ENCODE measurements at places on chromosomes 6 and 20.
A peak's percentile ranks its signal among the peaks of the same experiment; 100 is the strongest.

GRCh38 chr6:28478518-28478917, 35.2 kb upstream of the ZSCAN23 start:
- DNase-seq: no peak

- no peak for DNase-seq
Measured at GRCh38 chr6:88165087-88165843, 882 bp downstream of the CNR1 start.

DNA sequence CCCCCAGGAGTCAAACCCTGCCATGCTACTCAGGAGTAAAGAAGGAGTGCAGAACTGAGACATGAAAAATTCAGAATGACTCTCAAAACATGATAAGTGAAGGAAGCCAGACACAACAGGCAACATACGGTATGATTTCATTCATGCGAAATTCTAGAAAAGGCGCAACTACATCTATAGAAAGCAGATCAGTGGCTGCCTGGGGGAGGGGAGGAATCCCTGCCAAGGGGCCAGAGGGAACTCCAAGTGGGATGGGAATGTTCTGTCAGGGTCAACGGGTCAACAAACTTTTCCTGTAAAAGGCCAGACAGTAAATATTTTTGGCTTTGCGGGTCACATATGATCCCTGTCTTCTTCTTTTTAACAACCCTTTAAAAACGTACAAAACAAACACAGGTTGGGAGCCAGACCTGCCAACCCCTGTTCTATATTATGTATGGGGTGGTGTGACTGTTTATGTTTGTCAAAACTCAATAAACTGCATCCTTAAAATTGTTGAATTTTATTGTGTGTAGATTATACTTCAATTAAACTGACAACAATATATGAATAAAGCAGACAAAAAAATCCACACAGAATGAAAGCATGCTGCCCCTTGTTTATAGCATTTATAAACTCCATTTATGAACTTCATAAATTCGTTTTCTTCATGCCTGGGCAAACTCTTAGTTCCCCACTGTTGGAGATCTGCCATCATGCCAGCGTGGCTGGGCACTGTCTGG, 56.6 kb upstream of the TRAF3IP2 start:
- DNase-seq: no peak

DNA sequence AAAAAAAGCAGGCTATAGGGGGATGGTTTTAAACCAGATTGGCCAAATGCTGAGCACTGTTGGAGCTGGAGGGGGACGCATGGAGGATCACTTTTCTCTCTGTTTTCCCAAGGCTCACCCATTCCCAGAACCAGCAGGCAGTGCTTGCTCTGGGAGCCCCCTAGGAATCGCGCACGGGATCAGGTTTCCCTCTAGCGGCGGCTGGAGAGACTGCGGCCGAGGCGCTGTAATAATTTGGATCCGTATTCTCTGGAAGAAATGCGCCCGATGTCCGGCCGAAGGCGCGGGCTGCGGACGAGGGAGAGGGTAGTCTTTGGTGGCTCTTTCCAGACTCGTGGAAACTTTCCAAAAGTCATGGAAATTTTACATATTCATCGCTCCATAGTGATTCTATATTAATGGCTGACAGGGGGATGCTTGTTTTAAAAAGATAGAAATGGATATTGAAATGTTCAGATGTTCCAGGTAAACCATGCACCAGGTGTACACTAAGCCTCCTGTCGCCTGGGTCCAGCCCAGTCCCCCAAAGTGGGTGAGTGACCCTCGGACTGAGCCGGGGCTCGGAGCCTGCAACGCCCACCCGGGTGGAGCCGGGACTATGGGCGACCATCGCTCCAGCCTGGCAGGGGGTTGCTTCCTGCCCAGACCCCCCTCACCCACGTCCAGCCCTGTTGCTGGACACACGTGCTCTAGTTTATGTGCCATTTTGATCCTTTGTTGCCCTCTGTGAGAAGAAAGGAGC, 78.7 kb upstream of the PHACTR3 start:
- peak; percentile 13 for DNase-seq

- DNase-seq: no peak
Measured at GRCh38 chr6:123503619-123504018, 133.1 kb downstream of the TRDN start.

DNA sequence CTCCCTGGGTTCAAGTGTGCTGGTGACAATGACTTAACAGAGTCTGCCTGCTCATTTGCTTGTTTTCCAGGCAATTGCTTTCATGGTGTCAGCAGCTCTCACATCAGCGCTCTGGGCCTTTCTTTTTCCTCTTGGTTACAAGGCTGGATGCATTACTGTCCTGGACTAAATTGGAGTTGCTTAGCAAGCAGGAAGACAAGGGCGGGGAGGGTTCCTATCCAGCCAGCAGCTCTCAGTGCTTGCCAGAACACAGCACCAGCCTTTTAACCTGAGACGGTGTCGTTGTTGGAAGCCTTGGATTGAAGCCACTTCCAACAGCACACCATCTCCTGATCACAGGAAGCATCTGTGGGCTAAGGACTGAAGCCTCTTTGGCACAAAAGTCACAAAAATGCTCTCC, 606.9 kb downstream of the CDH26 start:
- DNase-seq: no peak

DNA sequence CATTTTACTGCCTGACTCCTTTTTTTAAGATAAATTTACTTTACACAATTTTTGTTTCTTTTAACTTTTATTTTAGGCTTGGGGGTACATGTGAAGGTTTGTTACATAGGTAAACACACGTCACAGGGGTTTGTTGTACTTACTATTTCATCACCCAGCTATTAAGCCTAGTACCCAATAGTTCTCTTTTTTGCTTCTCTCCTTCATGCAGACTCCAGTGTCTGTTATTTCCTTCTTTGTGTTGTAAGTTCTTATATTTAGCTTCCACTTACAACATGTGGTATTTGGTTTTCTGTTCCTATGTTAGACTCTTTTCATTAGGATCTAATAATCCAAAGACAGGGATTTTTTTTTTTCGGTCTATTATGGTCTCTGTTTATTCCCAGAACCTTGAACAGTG, 83.5 kb upstream of the CCN6 start:
- no peak for DNase-seq

DNA sequence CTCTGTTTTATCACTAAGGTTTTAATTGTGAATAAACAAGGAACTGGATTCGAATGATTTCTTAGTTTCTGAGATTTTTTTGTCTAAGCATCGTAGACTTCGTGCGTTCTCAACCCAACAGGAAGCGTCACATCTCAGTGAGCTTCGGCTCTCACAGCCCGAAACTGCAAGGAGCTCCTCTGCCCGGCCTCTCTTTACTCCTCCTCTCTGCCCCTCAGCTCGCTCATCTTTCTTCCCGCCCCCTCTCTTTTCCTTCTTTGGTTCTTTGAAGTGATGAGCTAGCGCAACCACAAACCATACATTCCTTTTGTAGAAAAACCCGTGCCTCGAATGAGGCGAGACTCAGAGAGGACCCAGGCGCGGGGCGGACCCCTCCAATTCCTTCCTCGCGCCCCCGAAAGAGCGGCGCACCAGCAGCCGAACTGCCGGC, 480 bp upstream of the NT5E start:
- no peak for DNase-seq

- DNase-seq: no peak
Measured at GRCh38 chr6:133978896-133979240, 25.8 kb downstream of the TBPL1 start.

DNA sequence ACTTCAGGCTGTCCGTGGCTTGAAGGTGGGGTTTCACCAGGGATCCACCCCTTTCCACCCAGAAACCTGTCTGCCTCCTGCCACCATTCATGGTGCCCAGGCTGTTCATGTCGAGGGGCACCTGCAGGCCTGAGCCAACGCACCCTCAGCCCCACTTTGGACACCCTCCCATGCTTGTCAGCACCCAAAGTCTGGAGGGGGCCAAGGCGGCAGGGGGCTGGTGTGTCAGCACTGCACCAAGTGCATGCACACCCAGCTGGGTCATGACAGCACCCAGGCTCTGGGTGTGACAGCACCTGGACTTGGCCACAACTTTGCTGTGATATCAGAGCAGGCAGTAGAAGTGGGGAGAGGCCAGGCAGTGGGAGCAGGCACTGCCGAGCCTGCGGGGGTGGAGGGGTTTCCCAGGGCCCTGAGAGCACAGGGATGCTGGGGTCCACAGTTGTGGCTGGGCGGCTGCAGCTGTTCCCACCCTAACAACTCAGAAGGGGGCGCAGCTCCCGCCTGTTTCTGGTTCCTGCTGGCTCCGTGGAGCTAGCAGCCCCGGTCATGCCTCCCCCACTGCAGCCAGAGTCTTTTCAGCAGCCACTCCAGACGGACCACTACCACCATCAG, 33.3 kb upstream of the GRM4 start:
- DNase-seq: no peak

DNA sequence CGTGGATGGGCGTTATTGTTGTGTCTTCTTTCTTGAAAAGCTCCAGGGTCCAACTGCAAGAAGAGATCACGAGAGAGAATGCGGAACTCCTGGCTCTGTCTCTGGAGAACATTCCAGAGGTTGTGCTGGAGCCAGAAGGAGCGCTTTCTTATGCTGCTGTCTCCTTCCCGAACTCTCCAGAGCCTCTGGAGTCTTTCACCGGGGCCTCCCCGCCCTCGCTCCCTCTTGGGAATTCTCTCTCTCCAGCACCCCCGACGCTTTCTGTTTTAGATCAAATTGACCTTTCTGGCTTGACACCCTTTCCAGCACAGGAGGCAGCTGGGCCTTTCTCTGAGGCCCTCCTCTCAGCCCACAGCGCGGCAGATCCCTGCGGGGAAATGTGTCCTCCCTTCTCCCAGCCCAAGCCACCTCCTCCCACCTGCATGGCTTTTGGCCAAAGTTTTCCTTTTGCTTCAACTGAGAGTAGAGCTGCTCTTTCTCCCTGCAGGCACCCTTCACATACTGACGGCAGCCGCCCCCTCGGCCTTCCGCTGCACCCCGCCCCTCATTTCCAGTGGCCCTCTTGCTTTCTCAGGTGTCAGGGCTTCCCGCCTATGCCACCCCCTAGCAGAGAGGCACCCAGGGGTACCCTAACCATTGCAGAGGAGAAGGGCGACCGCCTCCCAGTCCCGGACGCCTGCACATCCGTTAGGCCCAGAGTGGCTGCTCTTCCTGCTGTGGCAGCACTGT, 6.6 kb upstream of the CCR6 start:
- no peak for DNase-seq

DNA sequence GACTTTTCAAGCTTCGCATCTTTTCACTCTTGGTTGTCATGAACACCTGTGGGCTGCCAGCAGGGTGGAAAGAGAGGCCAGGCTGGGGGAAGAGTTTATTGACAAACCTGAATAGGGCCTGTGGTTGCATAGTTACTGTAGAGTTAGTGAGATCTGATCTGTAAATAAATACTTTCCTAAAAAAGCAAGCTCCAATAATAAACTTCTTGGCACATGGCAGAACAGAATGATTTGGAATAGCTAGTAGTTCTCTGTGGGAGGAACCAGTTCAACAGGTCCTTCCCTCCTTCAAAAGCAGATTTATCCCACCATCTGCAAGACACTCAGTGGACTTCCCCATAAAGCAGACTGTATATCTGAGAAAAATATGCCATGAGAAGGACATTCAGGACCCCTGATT, 445.0 kb downstream of the HACE1 start:
- DNase-seq: no peak

- no peak for DNase-seq
Measured at GRCh38 chr6:6588064-6588923, at the start of gene LY86. Gene LY86 (plus strand): TSS chr6:6588720. CDS start chr6:6588735, 15 bp downstream.

DNA sequence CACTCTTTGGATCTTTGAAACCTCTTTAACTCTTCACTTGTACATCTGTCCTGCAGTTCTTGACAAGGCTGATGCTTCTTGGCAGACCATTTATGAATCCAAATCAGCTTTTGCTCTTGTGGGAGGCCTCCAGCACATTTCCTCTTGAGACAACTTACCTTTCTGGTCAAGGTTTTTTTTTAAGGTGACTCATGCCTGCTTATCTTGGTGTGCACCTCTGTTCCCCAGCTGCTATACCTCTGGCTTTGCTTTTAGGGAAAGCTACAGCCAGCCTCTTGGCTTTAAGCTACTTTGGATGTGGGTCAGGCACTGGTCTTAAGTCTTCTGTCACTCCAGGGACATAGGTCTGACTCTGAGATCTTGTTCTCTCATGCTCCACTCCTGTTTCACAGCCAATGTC, 106.5 kb downstream of the PHF3 start:
- DNase-seq: no peak

DNA sequence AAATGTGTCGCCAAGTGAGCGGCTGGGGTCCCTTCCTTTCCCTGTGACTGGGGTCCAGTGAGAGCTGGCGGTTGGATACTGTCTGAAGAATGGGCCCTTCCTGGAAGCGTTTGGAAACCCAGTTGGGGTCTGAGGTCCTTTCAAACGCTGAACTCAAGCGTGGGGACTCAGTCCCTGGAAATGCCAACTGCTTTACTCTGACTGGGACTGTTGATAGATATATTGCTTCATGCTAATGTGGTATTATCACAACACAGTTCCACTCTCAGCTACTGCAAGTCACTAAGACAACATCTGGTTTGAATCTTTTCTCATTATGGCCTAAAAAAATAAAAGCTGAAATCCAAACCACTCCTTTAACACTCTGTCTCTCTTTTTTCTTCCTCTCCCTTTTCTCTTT, 23.7 kb upstream of the PSMF1 start:
- DNase-seq: no peak

- DNase-seq: no peak
Measured at GRCh38 chr6:109342911-109343310, 39.4 kb downstream of the CD164 start.

- DNase-seq: no peak
Measured at GRCh38 chr6:1047981-1048541, 263.8 kb upstream of the FOXQ1 start.

GRCh38 chr6:42224222-42225028, 6.8 kb upstream of the MRPS10 start:
- DNase-seq: no peak

DNA sequence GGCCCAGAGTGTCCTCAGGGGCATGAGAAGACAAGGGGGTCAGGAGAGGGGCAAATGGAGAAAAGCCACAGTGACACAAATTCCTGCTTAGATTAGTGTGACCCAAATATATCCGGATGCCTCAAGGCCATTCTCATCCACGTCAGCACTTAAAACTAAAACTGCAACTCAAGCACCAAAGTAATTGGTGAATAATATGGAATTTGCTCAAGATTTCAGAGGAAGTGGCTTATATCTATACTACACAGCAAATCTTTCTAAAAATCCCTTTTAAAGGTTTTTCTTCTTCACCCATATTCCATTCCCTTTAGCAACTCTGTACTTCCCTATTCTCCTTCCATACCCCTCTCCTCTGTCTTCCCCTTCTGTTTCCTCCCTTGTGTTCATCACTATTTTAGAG, 15.2 kb downstream of the DEF6 start:
- no peak for DNase-seq

GRCh38 chr6:14652536-14652935, 535.0 kb downstream of the CD83 start:
- no peak for DNase-seq

DNA sequence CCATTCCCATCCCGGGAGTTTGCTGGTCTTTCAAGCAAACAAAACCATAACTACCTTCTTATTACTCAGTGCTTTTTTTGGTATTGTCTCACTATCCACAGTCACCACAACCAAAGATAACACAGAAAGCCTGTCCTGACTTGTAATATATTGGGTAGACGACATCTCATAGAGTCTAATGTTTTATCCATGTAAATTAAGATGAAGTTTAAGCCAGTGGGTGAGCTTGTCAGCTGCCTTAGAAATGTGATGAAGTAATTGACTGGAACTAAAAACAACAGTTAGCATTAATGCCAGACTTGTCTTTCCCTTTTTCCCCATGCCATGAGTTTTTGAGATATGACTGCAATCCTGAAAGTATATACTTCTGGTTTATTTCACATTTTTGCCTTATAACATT, 282.7 kb upstream of the PRDM1 start:
- DNase-seq: no peak

GRCh38 chr6:19452495-19452894, 384.7 kb upstream of the ID4 start:
- DNase-seq: no peak

GRCh38 chr20:25327521-25328235, 63.0 kb downstream of the ABHD12 start:
- no peak for DNase-seq

Data from NCI-H2029 (cell line).